Stimulated activated CD4-positive, alpha-beta T cell treated with anti-CD3 and anti-CD28 coated beads, Interleukin-1b, Interleukin-23, amount 100 ng/mL, for 48 hours (primary cell): ENCODE measurements at places on chromosomes 7 and 10.

- DNase-seq, result no peak
These were observed 29.4 kb downstream of the OR9A2 start for GRCh38 chr7:142997456-142997989.

- DNase-seq, result no peak
These were observed 284.0 kb downstream of the CELF2 start for GRCh38 chr10:11301571-11302111.

- no peak for DNase-seq
These were observed 39.6 kb downstream of the MICALL2 start for GRCh38 chr7:1419688-1420087.

- DNase-seq, result no peak
These were observed 2.4 kb downstream of the SH2B2 start for GRCh38 chr7:102289057-102289456.

GRCh38 chr10:26626066-26626465, 71.4 kb upstream of the PDSS1 start:
- DNase-seq, result no peak

- no peak for DNase-seq
These were observed 29.4 kb upstream of the CDH23 start for GRCh38 chr10:71367271-71367670.

- DNase-seq, result no peak
These were observed 17.1 kb downstream of the CHST3 start for GRCh38 chr10:71981015-71981875.
